ENCODE measurements at places on chromosomes 12 and 14. TPM values are rescaled to one million over a fixed set of nuclear protein-coding genes. Genes with fewer than 3 reads are reported as not detected.

RITA1 gene
- polyA plus RNA-seq, result 21.1 TPM

STAC3 gene
- polyA plus RNA-seq, result 0.36 TPM

GPD1 gene
- 0.10 TPM for polyA plus RNA-seq

TMEM179 gene
- 0.14 TPM for polyA plus RNA-seq

TAS2R13 gene
- polyA plus RNA-seq, result 0.04 TPM

DCN gene
- 0.38 TPM for polyA plus RNA-seq

NTF3 gene
- polyA plus RNA-seq, result not detected

BICD1 gene
- polyA plus RNA-seq, result 13.9 TPM

TRHDE gene
- not detected for polyA plus RNA-seq
